ENCODE measurements at places on chromosomes 1 and 21. TPM values are rescaled to one million over a fixed set of nuclear protein-coding genes. Genes with fewer than 3 reads are reported as not detected.

DNA sequence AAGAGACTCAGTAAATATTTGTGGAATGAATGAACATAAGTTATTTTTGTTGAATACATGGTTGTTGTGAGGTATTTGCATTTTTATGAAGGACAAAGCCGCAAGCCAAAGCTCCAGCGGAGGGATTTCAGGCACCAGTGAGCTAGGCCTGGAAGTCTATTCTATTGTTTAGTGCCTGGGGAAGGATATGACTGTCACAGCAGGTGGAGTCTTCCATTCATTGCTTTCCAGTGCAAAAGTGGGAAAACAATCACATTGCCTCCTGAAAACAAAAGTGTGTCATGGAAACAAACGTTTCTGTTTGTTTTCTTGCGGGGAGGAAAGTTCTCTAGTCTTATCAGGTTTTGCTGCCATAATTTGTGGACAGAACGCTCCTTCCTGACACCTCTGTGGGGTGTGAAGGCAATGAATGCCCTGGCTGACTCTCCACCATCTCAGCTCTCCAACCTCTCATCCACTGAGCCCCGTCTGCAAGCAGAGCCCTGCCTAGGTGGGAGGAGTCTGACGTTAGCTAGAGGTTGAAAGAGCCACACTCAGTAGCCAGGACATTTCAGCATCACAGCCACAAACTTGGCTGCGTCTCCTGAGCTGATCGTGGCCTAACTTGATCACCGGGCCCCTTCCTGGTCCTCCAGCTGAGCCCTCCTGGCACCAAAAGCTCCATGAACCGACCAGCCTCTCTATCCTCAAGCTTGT is 739.1 kb downstream of the MATN1 start:
- H3K27ac ChIP-seq: no peak overlapping the region
- no peaks in the 10 kb centered on the region for H3K4me1 ChIP-seq
- no peak for DNase-seq
- H3K36me3 ChIP-seq: no peaks in the 10 kb centered on the region

GRCh38 chr1:30974536-30974935 is 66.0 kb upstream of the SDC3 start:
- no peak for DNase-seq
- H3K27ac ChIP-seq: no peak overlapping the region
- peaks cover 20% of the 10 kb centered on the region for H3K4me1 ChIP-seq
- peaks cover 46% of the 10 kb centered on the region for H3K36me3 ChIP-seq
- H3K27me3 ChIP-seq: no peaks in the 10 kb centered on the region

DNA sequence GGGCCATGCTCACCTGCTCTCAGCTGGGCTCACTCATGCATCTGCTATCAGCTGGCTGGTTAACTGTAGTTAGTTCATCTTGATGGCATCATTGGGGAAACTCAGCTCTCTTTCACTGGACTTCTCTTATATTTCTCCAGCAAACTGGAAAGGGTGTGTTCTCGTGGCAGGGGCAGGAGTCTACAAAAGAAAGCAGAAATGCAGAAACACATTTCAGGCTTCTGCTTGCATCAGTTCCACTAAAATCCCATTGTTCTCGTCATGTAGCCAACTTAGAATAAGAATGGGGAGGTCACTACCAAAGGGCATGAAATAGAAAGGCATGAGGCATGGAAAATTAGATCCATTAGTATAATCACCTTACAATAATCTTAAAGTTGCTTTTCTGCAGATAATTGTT is 207.3 kb downstream of the NRIP1 start:
- DNase-seq: no peak
- no peaks in the 10 kb centered on the region for H3K4me1 ChIP-seq
- no peak overlapping the region for H3K27ac ChIP-seq

DNA sequence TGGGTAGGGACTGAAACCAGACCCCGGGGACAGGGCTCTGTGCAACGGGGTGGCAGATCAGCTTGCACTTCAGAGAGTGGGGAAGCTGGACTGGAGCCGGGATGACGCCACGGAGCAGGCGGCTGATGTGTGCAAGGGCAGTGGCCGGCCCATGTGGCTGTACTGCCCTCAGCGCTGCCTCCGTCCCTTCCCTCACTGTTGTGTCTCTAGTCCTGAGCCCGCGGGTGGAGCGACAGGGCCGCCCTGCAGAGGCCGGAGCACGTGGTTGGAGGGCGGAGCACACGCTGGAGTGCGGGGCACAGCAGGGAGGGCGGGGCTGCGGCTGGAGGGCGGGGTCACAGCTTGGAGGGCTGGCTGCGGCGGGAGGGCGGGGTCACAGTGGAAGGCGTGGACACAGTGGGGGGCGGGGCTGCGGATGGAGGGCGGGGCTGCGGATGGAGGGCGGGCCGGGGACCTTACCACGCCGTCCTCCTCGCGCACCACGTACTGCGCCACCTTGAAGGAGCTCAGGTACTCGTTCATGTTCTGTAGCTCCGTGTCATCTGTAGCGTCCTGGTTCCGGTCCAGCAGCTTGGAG is 52.4 kb downstream of the CHD5 start:
- H3K27ac ChIP-seq: no peak overlapping the region
- H3K36me3 ChIP-seq: no peaks in the 10 kb centered on the region
- H3K27me3 ChIP-seq: no peaks in the 10 kb centered on the region
- H3K4me3 ChIP-seq: no peak overlapping the region
- DNase-seq: peak; percentile 71
- H3K4me1 ChIP-seq: no peaks in the 10 kb centered on the region

DNA sequence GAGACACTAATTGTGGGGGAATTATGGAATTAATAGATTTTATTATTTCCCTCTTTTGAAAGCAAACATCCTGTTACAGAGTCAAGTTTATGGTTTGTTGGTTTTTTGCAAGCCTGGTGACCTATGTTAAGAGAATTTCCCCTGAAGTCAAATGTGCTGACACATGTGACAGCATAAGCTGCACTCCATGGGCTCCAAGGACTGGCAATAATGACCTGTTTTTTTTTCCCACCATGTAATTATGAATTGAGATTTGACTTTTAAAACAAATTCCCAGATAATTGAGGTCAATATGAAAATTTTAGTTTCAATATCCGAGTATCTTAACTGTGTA is 242.5 kb upstream of the SGIP1 start:
- no peak overlapping the region for H3K27ac ChIP-seq
- no peak for DNase-seq
- H3K36me3 ChIP-seq: no peaks in the 10 kb centered on the region
- H3K27me3 ChIP-seq: no peaks in the 10 kb centered on the region
- H3K4me3 ChIP-seq: no peak overlapping the region

DNA sequence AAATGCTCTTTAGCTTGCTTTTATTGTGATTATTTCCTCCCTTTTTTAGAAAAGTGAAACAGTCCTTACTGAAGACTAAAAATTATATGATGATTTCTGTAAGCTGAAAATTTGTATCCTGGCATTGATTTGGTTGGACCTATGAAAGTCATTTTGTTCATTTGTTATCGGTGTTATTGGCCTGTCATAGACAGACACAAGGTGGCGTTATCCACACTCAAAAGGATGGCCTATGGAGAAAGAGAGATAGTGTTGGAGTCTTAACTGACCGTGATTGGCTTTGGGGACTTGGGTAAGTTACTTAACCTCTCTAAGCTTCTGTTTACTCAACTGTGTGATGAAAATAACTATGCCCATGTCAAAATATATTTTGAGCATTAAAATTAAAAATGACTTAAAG is 203.6 kb upstream of the CHODL start:
- no peaks in the 10 kb centered on the region for H3K36me3 ChIP-seq
- H3K27me3 ChIP-seq: no peaks in the 10 kb centered on the region
- H3K4me3 ChIP-seq: no peak overlapping the region
- H3K27ac ChIP-seq: no peak overlapping the region

- no peaks in the 10 kb centered on the region for H3K36me3 ChIP-seq
- no peak for DNase-seq
- no peak overlapping the region for H3K4me3 ChIP-seq
- H3K27ac ChIP-seq: no peak overlapping the region
- H3K4me1 ChIP-seq: peaks cover 20% of the 10 kb centered on the region
- H3K27me3 ChIP-seq: peaks cover 2% of the 10 kb centered on the region
Observed at GRCh38 chr21:42618707-42619102, 34.7 kb upstream of the PDE9A start.

- H3K36me3 ChIP-seq: peaks cover 19% of the 10 kb centered on the region
- peak overlapping the region; percentile 86 for H3K4me3 ChIP-seq
- H3K27ac ChIP-seq: peak overlapping the region; percentile 82
- peaks cover 94% of the 10 kb centered on the region for H3K4me1 ChIP-seq
Observed at GRCh38 chr21:31162079-31162699, 123.9 kb upstream of the KRTAP19-8 start.

GRCh38 chr1:50257940-50258685 is 149.4 kb downstream of the ELAVL4 start:
- no peak overlapping the region for H3K4me3 ChIP-seq
- no peak overlapping the region for H3K27ac ChIP-seq
- DNase-seq: no peak
- no peaks in the 10 kb centered on the region for H3K4me1 ChIP-seq

Gene OR2L13
- not detected for total RNA-seq

Gene HOOK1
- total RNA-seq: 9.3 TPM

Gene GPA33
- total RNA-seq: 21.0 TPM

- H3K4me3 ChIP-seq: no peak overlapping the region
- peaks cover 4% of the 10 kb centered on the region for H3K27me3 ChIP-seq
- no peaks in the 10 kb centered on the region for H3K36me3 ChIP-seq
- H3K27ac ChIP-seq: no peak overlapping the region
- H3K4me1 ChIP-seq: no peaks in the 10 kb centered on the region
Observed at GRCh38 chr1:224922404-224923164, 6.9 kb upstream of the DNAH14 start.

DNA sequence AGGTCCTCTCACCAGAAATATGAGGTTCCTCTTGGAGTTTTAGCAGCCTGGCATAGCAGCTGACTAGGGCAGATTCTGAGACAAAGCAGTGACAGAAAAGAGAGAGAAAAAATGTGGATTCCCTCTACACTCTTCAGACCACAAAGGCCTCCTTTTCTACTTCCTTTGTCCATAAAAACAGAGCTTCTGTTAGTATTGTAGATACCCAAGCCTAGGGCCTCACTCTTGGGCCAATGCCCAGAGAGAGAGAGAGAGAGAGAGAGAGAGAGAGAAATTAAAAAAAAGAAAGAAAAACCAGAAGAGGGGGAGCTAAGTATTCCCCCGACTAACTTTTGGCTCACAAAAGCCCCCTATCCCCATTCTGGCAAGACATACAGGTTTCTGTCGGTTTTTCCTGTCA is 2.4 kb upstream of the ZRANB2 start:
- no peak for DNase-seq
- H3K4me1 ChIP-seq: peaks cover 30% of the 10 kb centered on the region
- no peak overlapping the region for H3K27ac ChIP-seq
- no peaks in the 10 kb centered on the region for H3K36me3 ChIP-seq
- H3K4me3 ChIP-seq: no peak overlapping the region

Gene TNFRSF9
- 30.9 TPM for total RNA-seq

Gene RAB3B
- not detected for total RNA-seq

DNA sequence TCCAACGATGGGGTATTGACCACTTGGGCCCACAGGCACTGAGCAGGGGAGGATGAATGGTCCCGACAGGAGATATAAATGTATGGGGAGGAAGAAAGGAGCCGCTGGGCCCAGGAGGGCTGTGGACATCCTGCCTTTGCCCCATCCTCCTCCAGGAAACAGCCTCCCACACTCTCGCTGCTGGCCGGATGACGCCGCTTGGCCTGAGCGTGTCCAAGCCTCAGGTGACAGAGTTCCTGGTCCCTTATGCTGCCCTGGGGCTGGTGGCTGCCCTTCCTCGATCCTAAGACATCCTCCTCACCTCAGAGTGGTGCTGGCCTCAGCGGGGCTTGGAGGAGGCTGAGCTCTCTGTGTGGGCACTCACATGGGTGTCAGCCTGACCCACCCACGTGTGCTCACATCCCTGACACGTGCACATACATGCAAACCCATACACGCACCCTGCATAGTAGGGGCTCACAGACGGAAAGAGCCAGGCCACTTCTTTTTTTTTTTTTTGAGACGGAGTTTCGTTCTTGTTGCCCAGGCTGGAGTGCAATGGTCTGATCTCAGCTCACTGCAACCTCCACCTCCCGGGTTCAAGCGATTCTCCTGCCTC is 5.9 kb upstream of the SERINC2 start:
- H3K27me3 ChIP-seq: peaks cover 12% of the 10 kb centered on the region
- H3K4me3 ChIP-seq: no peak overlapping the region
- H3K36me3 ChIP-seq: no peaks in the 10 kb centered on the region
- no peak overlapping the region for H3K27ac ChIP-seq
- no peak for DNase-seq

DNA sequence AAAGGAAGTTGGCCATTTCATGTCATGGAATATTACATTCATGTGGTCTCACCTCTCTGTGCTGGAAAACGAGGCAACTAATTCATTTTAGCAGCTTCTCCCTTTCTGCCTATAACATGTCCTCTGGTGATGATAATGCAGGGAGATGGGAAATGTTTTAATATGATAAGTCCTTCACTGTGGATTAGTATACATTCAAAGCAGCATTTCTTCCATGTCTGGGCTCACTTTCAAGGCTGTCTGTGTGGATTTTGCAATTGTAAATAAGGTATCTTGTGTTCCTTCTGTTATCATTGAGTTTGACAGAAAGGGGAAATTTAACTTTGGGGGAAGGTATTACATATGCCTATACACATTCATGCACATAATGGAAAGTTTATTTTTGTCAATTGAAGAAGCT is 374.7 kb upstream of the DAB1 start:
- H3K36me3 ChIP-seq: no peaks in the 10 kb centered on the region
- no peaks in the 10 kb centered on the region for H3K4me1 ChIP-seq
- no peak for DNase-seq
- H3K27ac ChIP-seq: no peak overlapping the region
- H3K4me3 ChIP-seq: no peak overlapping the region

Gene MYBPH
- not detected for total RNA-seq

- peak overlapping the region; percentile 98 for H3K27ac ChIP-seq
- no peaks in the 10 kb centered on the region for H3K27me3 ChIP-seq
- peak overlapping the region; percentile 99 for H3K4me3 ChIP-seq
- peak; percentile 68 for DNase-seq
- peaks cover 26% of the 10 kb centered on the region for H3K36me3 ChIP-seq
Observed at GRCh38 chr1:24928689-24929397, 1.2 kb downstream of the RUNX3 start.

GRCh38 chr1:188027613-188028012 is 1198.9 kb downstream of the PLA2G4A start:
- no peak overlapping the region for H3K27ac ChIP-seq
- DNase-seq: no peak
- no peaks in the 10 kb centered on the region for H3K27me3 ChIP-seq
- H3K4me1 ChIP-seq: no peaks in the 10 kb centered on the region
- H3K36me3 ChIP-seq: no peaks in the 10 kb centered on the region
- no peak overlapping the region for H3K4me3 ChIP-seq

Gene RBM11
- total RNA-seq: 0.76 TPM

Gene TMEM54
- not detected for total RNA-seq

DNA sequence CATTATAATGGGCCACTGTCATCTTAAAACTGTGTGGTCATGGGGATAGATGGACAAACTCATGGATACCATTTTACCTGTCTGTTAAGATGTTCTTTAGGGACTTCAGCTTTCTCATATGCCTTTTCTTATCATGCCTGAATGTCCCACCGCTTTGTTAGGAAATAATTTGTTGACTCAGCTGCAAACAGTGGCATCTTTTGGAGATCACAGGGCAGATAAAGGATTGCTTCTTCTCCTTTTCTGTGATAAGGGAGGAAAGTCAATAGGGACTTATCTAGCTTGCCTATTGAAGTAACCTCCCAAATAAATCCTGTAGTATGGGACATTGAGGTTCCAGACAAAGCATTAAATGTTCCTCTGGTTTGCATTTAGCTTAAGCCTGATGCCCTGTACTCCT is 79.8 kb upstream of the KIAA0040 start:
- DNase-seq: no peak
- peaks cover 10% of the 10 kb centered on the region for H3K27me3 ChIP-seq
- no peak overlapping the region for H3K27ac ChIP-seq
- no peak overlapping the region for H3K4me3 ChIP-seq

GRCh38 chr1:67937651-67938050 is 104.4 kb upstream of the GNG12 start:
- H3K4me1 ChIP-seq: no peaks in the 10 kb centered on the region
- DNase-seq: no peak
- H3K27me3 ChIP-seq: no peaks in the 10 kb centered on the region
- no peaks in the 10 kb centered on the region for H3K36me3 ChIP-seq
- no peak overlapping the region for H3K27ac ChIP-seq

Gene C1orf141
- not detected for total RNA-seq

All from CD4-positive, CD25-positive, alpha-beta regulatory T cell (primary cell).